Effector CD8-positive, alpha-beta T cell (primary cell): ENCODE measurements at places on chromosomes 1 and 21.

GRCh38 chr1:20597650-20598049 lies 8.8 kb downstream of the CDA start:
- DNase-seq, result no peak

DNA sequence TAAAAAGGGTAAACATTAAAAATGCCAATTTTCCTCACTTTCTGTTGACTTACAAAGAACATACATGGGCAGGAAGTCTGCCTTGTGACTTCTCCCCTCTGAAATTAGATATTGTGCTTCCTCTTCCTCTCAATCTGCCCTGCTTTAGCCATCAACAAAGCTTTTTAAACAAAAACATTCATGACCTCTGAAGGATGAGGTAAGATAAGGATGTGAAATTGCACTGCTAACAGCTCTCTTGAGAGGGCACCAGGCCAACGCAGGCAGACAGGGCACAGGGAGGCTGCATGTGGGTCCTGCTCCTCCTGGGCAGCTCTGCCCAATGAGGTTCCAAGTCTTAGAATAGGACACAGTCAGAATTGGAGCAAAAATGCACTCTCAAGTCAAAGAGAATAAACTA lies 62.1 kb downstream of the DEGS1 start:
- no peak for DNase-seq

GRCh38 chr21:45329261-45330074 lies 41.8 kb upstream of the POFUT2 start:
- no peak for DNase-seq

DNA sequence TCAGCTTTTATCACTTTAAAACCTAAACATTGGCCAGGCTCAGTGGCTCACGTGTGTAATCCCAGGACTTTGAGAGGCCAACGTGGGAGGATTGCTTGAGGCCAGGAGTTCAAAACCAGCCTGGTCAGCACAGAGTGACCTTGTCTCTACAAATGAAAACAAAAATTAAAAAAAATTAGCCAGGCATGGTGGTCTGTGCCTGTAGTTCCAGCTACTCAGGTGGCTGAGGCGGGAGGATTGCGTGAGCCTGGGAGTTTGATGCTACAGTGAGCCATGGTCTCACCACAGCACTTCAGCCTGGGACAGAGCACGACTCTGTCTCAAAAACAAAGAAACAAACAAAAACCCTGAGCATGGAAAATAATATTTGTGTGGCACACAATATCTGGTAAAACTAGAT lies 143.5 kb upstream of the HNRNPU start:
- no peak for DNase-seq

DNA sequence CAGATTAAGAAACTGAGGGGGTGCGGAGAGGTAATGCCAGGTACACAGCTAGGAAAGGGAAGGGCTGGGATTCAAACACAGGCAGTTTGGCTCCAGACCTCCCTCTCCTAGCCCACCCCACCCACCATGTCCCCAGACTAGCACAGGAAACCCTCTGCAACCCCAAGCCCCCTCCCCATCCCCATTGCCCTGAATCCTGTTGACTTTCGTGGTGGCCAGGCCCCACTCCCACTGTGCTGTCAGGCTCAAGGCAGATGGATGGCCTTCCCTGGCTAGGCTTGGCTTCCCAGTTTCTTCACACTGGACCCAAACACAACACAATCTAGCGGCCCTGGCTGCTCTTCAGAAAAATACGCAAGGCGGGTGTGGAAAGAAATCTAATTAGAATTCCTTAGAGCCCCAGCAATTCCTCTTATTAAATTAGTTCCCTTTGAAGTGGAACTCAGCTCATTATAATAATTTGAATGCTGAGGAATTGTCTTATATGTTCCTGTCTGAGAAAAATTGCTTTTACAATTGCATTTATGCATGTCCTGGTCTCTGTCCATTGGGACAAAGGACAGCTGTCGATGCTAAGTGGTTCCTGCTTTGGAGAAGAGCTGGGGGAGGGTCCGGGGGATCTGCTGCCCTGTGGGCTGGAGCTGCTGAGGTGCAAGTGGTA lies 97.4 kb downstream of the SYF2 start:
- DNase-seq, result no peak

DNA sequence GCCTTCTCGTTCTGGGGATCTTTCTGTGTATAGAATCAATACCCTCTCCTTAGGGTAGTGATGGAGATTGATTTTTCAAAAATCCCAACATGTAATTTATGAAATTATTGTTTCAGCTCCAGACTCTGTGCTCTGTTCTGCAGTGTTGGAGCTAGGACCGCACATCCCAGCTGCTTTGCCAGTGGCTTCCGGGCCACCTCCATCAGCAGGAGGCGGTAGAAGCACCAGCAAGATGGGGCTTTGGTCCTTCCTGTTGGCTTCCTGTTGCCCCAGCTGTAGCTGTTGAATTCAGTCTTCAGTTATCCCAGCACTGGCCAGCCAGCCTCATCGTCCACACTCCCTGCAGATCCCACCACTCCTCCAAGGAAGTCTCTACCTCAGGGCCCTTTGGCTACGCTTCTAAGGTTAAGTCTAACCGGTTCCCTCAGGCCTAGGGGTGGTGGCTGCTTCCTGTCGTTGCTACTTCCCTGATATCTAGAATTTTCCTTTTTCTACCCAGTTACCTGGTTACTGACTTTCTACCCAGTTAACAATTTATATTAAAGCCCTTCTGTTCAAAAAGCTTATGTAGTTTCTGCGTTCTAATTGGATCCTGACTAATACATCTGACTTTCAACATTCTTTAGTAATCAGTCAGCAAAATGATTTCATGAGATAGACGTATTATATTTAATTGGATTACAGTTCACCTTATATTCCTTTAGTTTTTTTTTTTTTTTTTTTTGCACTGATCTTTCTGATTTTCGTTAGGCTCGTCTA lies 24.6 kb downstream of the GALNT2 start:
- DNase-seq, result no peak

GRCh38 chr21:30194701-30195299 lies 21.1 kb downstream of the CLDN8 start:
- no peak for DNase-seq

- DNase-seq, result peak; percentile 23
These were observed 5.8 kb downstream of the TTC13 start for GRCh38 chr1:230972855-230973271.

DNA sequence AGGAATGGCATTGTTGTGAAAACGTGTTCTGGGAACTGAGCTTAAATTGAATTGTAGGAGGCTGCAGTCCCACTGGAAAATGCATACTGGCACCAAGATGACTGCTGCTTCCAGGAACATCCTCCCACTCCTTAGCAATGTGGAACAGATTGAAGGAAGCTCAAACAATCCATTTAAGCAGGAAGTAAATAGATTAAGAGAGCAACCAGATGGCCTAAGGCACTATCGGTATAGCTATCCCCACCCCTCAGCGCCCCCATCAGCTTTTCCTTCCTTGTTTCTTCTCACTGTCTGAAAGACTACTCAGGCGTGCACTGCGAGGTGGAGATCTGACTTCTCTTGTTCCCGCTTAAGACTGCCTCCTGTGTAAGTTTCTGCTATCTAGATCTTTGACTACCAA lies 4.0 kb upstream of the IFI16 start:
- no peak for DNase-seq

GRCh38 chr1:51281807-51282206 lies 45.7 kb downstream of the RNF11 start:
- DNase-seq, result no peak

GRCh38 chr1:45456531-45456930 lies 34.4 kb downstream of the TESK2 start:
- DNase-seq, result no peak

- DNase-seq, result no peak
These were observed 7.9 kb downstream of the UTP11 start for GRCh38 chr1:38020396-38020795.

GRCh38 chr1:56327195-56327594 lies 252.2 kb downstream of the PLPP3 start:
- DNase-seq, result no peak

- no peak for DNase-seq
These were observed 209.8 kb downstream of the PTPRC start for GRCh38 chr1:198848649-198849048.

DNA sequence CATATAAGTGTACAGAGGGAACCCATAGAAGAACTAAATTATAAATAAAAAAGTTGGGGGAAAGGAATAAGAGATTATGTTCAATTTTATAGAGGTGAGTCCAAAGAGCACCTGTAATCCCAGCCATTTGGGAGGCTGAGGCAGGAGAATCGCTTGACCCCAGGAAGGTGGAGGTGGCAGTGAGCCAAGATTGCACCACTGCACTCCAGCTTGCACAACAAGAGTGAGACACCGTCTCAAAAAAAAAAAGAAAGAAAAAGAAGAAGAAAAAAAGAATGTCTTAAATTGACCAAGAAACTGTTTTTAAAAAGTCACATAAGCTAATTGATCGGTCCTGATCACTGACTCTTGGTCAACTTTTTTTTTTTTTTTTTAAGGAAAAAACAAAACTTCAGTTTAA lies 19.1 kb upstream of the ATF3 start:
- no peak for DNase-seq

GRCh38 chr1:88610687-88611086 lies 73.4 kb upstream of the PKN2 start:
- no peak for DNase-seq

GRCh38 chr1:199551967-199552565 lies 475.4 kb upstream of the NR5A2 start:
- DNase-seq, result no peak

GRCh38 chr1:156251527-156251926 lies 3.7 kb upstream of the PAQR6 start:
- no peak for DNase-seq

GRCh38 chr1:156385534-156386031 lies 16.6 kb downstream of the RHBG start:
- peak; percentile 73 for DNase-seq

DNA sequence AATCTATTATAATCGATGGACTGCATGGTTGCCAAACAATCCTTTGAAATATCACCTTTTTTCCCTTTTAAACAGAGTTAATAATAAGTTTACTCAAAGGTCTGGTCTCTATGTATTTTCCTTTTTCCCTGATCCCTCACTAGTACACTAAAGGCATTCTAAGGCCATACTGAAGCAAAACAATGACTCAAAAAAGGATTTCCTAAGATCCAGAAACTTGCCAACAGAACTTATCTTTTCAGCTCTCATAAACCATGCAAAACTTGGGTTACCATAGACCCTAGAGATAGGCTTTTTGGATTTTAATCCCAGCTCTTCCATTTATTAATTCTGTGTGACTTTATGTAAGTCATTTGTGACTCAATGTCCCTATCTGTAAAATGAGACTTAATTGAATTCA lies 77.1 kb downstream of the IFI44 start:
- DNase-seq, result no peak

GRCh38 chr1:185441605-185442004 lies 124.6 kb upstream of the IVNS1ABP start:
- DNase-seq, result no peak

GRCh38 chr21:9774347-9774746 lies 747.0 kb upstream of the TPTE start:
- DNase-seq, result no peak

DNA sequence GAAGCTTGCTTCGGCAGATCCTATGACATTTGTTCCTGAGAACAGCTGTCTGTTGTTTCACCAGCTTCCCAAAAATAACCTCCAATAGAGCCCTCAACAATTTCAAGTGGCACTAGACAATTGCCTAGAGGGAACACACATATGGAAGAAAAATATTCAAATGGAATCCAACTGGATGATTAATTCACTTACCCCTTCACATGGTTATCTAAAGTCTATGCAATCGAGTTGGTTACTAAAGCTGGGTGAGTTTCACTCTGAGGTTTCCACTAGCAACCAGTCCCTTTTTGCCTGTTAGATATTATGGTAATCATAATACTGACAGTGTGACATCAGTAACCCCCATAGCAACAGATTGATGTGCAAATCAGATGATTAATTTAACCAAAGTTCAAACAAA lies at the start of gene LEMD1:
LEMD1 (minus strand) TSS at position 259 of the 400 bp plus-strand sequence. CDS start 1,520 bp downstream, outside the sequence.
- no peak for DNase-seq
